ENCODE measurements at places on chromosomes 7 and 10. TPM values are rescaled to one million over a fixed set of nuclear protein-coding genes. Genes with fewer than 3 reads are reported as not detected.

- no peak for DNase-seq
Measured at GRCh38 chr7:99629643-99630042, 12.9 kb downstream of the ZSCAN25 start.

- no peak for DNase-seq
Measured at GRCh38 chr10:101436302-101436701, 82.3 kb downstream of the BTRC start.

ITIH5 gene
- total RNA-seq, result not detected

- DNase-seq, result no peak
Measured at GRCh38 chr7:104973227-104973626, 40.8 kb upstream of the KMT2E start.

Measured in Daoy (cell line).